ENCODE measurements at places on chromosomes 12 and 14.

GRCh38 chr12:26770239-26771070 lies 62.5 kb downstream of the ITPR2 start:
- no peak for DNase-seq

- no peak for DNase-seq
Measured at GRCh38 chr12:108853981-108854446, 3.4 kb downstream of the SSH1 start.

GRCh38 chr12:28512876-28513275 lies 322.6 kb downstream of the CCDC91 start:
- DNase-seq: no peak

- DNase-seq: peak; percentile 57
Measured at GRCh38 chr14:23437133-23438100, 2.0 kb upstream of the MYH7 start.

Data from mesenteric fat pad (tissue), 1 donor.